Large intestine (tissue), 12 donors: ENCODE measurements at places on chromosomes 16 and 17.

DNA sequence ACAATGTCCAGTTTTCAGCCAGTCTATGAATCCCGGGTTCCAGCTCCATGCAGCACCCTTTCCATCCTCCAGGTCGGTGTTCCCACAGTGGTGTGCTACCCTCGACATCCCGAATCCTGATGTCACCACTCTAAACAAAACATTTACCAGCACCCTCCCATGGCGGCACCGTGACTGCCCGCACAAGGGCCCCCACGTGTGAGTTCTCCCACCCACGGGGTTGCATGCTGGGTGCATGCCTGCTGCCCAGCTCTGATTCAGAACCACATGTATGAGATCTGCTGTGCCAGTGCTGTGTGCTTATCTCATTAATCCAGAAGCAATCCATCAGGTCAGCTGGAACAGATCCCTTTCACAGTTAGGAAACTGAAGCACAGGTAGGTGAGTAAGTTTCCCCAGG lies 57.4 kb downstream of the C16orf78 start:
- no peak for DNase-seq

DNA sequence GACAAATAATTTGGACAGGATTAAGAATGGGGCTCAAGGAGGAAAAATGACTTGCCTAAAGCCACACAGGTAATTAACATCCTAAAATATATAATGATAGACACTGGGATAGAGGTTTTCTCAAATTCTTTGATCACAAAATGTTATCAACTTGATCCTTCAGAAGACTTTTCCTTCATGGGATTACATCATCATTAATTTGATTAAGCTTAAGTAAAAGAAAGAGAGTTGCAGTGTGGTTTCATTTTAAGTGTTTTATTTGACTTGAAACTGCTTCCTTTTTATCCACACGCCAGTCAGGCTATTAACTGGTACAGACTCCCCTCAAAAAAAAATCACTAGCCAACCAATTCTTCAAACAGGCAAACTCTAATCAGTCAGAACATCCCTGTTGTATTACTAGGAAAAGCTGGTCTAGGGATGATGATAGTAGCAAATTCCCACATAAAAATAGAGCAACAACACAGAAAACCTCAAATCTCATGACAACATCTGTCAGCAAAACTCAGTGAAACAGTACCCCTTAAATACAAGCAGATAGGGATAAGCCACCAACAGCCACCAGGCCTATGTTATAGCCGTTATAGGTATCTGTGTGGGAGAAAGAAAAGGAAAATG lies 32.5 kb downstream of the AKAP10 start:
- no peak for DNase-seq

DNA sequence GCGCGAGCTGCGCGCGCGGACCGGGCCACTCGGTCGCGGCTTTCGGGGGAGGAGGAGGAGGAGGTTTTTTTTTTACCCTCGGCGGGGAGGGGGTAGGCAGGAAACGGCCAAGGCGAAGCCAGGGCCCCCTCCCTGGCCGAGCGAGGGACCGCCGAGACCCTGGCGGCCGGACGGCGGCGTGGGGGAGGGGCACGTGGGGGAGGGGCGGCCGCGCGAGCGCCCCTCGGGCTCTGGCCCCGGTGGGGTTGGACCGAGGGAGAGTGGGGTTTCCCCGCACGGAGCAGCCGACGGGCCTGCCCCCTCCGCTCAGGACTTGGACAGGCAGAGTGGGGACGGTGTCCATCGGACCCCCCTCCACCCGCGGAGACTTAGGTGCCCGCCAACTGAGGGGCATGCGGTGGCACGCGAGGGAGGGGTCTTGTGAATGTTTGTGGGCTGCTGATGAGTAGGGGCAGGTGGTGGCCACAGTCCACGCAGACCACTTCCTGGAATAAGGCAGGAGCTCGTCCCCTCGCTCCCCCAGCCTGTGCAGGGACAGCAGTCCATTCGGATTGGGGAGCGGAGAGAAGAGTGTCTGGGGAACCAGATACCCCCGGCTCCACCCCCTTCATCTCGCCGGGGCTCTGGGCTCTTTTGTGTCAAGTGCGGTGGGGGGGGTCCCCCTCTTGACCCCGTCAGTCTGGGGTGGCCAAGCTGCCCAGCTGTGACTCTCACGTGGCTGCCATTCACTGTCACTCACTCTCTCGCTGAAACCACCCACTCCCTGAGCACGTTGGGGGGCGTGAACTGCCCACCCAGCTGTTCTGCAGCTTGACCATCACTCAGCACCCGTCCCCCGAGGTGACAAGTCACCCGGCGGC lies 3.0 kb upstream of the CHD3 start:
- DNase-seq: peak; percentile 71

GRCh38 chr17:42422412-42422957 lies 571 bp downstream of the CAVIN1 start:
- peak; percentile 78 for DNase-seq

- DNase-seq: no peak
Measured at GRCh38 chr17:8846768-8847211, 20.7 kb downstream of the PIK3R6 start.
